Activated effector memory CD4-positive, alpha-beta T cell treated with anti-CD3 and anti-CD28 coated beads, Interleukin-2, amount 50 U/mL, for 16 hours (primary cell): ENCODE measurements at places on chromosomes 13 and 19.

GRCh38 chr19:6238643-6239281, 41.0 kb downstream of the MLLT1 start:
- no peak for DNase-seq

- DNase-seq, result no peak
Measured at GRCh38 chr13:31199527-31199848, 287 bp upstream of the B3GLCT start.

- no peak for DNase-seq
Measured at GRCh38 chr13:113507505-113508345, 17.2 kb upstream of the DCUN1D2 start.

DNA sequence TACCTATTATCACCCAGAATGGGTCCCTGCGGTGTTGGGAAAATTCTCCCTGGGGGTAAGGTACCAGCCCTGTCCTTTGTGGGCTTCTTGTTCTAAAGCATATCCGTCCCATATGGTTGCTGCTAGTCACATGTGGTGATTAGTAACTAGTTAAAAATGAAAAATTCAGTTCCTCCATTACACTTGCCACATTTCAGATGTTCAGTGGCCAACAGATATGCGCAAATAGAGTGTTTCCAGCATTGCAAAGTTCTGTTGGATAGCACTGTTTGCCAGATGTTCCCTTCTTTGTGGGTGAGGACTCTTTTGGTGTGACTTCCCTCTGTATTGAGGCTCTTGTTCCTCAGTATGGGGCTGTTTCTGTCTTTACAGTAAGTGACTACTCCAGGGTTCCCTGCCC, 3.8 kb downstream of the CNOT3 start:
- DNase-seq, result no peak

DNA sequence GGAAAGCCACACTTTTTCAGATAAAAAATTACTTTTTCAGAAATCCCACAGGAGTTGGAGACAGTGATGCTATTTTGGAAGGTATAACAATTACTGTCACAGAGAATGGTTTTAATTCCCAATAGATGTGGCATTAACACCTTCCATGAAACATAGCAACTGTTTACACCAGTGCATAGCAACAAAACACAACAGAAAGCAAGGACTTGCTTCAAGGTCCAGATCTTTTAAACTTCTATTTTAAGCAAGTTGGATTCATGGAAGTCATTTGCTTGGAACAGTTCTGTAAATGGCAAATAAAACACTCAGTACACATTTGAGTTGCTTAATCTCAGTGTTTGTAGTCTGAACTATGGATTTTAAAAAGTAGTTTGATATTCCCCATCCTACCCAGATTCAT, 385.9 kb upstream of the SPRY2 start:
- DNase-seq, result no peak

- no peak for DNase-seq
Measured at GRCh38 chr13:90640976-90641375, 706.5 kb upstream of the MIR17HG start.

- no peak for DNase-seq
Measured at GRCh38 chr19:44869733-44870470, 21.2 kb upstream of the TOMM40 start.

DNA sequence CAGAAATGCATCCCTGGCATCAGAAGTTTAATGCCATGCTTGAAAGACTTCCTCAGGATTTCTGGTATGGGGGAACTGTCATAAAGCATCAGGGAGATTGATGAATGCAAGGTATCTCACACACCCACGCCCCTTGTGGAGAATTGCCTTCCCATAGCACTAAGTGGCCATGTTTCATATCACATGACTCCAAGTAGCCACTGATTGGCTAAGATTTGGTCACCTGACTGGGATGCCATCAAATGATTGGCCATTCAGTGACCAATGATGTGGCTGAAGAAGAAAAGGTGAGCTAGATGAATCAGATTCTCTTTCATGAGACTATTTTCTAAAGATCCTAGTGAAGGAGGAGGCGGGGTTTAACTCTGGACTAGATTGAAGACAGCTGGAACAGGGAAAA, 7.3 kb downstream of the KLK8 start:
- no peak for DNase-seq
